ENCODE measurements at places on chromosomes 7 and 10.

DNA sequence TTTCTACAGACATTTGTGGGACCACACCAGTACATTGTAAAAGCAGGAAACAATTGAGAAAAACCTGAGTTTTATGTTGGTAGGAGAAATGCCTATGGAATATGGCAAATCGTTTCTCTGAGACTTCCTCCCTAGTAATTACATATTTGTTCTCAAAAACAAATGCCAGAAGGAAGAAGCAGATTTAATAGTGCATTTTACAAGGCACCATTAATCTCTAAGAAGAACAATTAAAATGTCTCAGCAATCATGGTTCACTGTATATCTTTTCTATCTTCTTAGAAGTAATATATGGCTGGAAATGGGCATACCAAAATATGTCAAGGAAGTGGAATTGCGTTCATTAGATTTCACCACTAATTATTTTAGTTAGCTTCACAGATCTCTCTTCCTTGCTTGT lies 13.3 kb downstream of the CAV1 start:
- DNase-seq: no peak

GRCh38 chr10:6068422-6068821 lies 6.3 kb upstream of the IL2RA start:
- no peak for DNase-seq

DNA sequence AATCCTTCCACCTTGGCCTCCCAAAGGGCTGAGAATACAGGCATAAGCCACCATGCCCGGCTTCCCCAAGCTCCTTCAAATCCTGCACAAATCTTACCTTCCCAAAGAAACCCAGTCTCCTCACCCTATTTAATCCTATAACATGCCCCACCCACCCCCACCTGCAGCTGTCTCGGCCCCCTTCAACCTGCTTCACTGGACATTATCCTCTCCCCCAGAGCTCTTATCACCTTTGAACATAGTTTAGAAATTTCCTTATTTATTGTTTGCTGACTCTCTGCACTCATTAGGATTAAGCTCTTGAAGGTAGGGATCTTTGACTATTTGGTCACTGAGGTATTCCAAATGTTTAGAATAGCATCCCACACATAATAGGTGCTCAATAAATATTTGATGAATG lies 3.5 kb downstream of the ZNF467 start:
- no peak for DNase-seq

GRCh38 chr7:92244808-92245486 lies 767 bp downstream of the KRIT1 start:
- DNase-seq: peak; percentile 59

DNA sequence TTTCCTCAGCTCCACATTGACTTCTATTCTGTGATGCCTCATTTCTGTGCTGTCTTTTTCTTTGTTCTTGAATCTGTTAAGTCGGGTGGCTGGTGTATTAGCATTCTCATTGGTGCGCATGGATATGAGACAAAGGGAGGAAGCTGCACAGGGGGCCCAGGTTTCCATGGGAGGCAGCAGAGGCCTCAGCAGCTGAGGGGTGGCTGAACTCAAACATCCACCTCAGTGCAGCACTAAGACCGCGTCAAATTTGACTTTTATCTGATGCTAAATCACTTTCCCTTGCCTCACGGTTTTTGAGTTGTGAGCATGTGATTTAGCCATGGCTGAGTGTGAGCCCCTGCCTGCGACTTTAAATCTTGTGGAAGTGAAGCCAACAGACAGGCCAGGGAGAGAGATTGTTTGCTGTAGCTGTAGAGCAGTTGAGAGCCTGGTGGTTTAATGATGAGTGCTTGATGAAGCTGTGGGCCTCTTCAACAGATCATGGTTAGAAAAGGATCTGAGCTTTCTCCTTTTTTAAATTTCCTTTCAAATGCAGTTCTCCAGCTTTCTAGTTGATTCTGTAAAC lies 193.3 kb upstream of the ZNF804B start:
- DNase-seq: no peak

DNA sequence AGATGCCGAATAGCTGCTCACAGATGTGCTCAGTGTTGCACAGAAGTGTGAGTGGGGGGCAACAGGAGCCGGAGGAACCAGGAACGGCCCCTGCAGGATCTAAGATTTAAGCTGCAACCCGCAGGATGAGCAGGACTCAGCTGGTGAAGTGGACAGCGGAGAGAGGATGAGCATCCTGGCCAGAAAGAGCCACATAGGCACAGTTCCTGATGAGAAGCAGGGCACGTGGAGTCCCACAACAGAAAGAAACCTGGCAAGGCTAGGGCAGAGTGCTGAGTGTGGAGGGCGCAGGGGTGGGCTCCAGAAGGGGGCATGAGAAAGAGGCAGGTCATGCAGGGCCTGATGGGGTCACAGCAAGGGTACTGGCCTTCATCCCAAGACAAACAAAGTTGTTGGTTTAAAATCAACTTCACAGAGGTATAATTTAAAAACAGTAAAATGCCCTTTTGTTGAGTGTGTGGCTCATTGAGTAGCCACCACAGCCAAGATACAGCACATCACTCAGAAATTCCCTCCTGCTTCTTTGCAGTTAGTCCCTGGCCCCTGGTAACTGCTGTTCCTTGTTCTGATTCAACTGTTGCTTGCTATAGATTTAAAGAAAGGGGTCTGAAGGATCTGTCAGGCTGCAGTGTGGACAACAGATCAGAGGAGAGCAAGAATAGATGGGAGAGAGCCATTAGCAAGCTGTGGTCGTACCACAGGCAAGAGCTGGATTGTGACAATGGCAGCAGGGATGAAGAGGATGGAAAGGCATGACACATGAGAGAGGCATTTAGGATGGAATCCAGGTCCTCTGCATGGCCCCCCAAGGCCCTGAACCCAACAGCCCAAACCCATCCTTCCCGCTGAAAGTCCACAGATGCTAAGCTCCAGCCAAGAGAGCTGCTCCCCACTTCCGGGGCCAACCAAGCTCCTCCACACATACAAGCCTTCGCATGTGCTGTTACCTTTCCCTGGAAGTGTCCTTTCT lies 53.1 kb upstream of the OSBPL3 start:
- DNase-seq: no peak

DNA sequence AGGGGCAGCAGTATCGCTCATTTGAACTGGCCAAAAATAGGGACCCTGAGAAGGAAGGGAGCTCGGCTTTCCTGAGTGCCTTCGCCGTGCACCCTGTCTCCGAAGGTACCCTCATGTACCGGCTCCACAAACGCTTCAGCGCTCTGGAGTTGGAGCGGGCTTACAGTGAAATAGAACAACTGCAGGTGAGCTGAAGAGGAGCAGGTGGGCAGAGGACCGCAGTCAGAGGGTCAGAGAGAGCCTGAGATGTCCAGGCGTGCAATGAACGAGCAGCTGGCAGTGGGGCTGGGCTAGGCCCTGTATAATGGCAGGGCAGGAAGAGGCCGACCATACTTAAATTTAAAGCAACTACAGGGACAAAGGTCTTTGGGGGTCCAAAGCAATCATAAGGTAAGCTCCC lies 4.1 kb downstream of the CHPF2 start:
- no peak for DNase-seq

DNA sequence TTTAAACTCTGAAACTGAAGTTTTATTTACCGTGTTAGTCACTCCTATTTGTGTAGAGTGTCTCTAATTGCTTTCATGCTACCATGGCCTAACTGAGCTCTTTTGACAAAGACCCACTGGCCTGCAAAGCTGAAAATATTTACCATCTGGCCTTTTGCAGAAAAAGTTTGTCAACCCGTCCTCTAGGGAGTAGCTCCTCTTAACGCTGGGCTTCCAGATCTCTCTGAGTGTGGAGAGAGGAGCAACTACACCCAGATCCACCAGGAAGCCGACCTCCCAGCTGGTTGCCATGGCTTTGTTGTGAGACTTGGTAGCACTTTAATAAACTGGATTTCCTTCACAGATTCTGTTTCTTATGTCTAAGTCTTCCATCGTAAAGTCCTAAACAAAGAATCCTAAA lies 4.2 kb upstream of the C10orf71 start:
- no peak for DNase-seq

DNA sequence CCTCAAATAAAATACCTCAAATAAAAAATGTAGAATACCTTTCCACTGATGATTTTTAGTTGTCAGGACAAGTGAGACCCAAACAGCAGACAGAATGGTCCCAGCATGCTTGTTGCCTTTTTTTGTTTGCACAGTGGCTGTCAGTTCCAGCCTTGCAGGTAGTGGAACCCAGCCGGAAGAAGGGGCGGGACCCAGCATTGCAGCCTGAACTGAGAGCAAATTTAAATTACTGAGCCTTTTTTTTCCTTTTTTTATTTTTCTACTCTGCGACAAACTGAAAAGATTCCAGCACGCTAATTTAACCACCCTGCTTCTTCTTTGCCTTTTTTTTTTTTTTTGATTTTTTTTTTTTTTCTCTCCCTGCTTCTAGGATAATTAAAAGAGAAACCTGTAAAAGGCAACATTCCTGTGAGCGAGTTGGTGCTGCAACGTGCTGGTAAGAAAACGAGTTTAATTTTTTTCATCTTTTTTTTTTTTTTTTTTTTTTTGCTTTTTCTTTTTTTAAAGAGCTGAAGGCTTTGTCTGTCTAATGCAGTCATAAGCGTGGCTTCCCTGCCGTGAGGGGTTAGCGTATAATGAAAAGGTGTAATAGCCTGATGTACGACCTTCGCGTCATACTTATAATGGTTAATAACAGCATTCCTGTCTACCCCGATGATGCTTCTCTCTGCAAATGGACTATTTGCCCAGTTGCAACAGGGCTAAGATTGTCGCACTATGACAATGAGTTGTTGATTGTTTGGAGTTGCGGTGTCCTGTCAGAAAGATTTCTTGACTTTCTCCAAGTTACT lies 555.3 kb upstream of the CELF2 start:
- no peak for DNase-seq

DNA sequence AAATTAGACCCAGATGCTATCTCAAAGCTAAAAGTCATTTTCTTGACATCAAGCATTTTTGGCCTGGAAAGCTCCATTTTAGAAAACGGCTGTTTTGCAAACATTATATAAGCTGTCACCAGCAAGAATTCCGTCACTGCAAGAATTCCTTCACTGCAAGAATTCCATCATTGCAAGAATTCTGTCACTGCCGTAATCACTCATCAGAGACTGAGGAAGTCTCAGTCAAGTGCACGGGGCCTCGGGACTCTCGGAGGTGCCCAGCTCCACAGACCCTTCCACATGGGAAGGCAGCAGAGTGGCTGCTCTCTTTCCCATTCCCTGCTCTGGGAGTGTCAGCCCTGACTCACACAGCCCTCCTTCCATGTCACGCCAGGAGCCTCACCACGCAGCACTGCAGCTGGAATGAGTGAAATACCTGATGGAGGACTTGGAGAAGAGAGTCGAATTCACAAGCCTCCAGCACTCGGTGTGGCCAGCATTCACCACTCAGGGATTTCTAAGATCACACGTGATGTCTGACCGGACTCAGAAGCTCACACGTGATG lies 168.3 kb downstream of the PTPRN2 start:
- no peak for DNase-seq

DNA sequence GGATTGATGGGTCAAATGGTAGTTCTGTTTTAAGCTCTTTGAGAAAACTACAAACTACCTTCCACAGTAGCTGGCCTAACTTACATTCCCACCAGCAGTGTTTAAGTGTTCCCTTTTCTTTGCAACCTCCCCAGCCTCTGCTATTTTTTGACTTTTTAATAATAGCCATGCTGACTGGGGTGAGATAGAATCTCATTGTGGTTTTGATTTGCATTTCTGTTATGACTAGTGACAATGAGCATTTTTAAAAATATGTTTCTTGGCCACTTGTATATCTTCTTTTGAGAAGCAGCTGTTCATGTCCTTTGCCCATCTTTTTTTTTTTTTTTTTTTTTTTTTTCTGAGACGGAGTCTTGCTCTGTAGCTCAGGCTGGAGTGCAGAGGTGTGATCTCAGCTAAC lies 155.2 kb upstream of the BMPER start:
- DNase-seq: no peak

GRCh38 chr10:112208292-112208691 lies 24.7 kb upstream of the GPAM start:
- DNase-seq: no peak

- DNase-seq: peak; percentile 27
Measured at GRCh38 chr7:103718482-103719061, 270.9 kb downstream of the RELN start.

GRCh38 chr10:118832241-118832651 lies 77.5 kb upstream of the CACUL1 start:
- DNase-seq: no peak

DNA sequence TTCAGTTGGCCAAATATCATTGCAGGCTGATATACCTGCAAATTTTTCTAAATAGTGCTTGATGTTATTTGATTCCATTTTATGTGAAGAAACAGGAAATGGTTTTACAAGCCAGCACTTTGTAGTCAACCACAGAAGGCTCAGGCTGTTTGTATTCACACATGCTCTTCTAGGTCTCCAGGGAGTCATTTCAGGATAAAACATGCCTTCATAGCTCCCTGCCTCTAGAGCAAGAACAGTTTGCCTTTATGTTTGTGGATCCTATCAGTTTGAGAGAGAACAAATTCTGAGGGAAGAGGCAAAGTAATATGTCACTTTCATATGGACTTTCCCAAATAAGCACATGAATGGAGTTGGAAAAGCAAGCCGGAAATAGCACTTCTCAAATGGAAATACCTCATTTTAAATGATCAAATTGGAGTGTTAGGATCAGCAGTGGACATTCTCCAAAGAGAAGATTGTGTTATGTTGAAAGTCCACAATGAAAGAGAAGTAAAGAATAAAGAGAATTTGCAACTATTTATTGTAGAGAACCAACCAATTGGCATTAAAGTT lies 277.6 kb downstream of the KCND2 start:
- DNase-seq: no peak

DNA sequence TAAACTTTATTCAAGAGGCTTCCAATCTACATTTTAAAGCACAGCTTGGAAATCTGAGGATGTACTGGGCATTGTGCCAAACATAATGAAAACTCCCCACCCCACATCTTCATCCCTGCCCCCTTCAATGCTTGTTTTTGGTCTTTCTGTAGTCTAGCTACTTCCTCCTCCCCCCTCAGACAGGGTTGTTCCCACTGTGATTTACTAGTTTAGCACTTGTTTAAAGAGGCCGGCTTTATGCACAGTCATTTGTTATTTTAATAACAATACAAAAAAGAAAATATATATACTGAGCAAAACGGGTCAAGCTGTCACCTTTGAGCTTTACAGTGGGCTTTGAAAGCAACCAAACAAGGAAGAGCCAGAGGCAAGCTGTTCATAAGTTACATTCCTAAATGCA lies 132.6 kb downstream of the CHRM2 start:
- DNase-seq: no peak

- DNase-seq: peak; percentile 69
Measured at GRCh38 chr7:33243319-33243881, 114.0 kb downstream of the BBS9 start.
